Mesothelial cell of epicardium (in vitro differentiated cells): ENCODE measurements at places on chromosomes 7 and 10.

- DNase-seq = no peak
Measured at GRCh38 chr10:63255316-63255715, 122.2 kb downstream of the NRBF2 start.

DNA sequence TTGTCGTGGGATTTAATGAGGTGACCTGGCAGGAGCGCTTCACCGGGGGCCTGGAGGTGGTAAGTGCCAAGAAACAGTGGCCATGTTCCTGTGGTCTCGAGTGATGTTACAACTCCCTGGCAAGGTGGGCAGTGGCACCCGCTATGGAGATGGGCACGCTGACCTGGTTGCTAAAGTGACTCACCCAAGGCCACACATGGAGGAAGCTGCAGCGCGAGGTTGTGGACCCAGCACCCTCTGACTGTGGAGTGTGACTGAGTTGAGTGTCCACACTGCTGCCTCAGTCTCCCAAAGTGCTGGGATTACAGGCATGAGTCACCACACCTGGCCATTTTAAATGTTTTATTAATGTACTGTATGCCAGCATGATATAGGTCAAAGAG, 73.2 kb downstream of the RGS10 start:
- no peak for DNase-seq

DNA sequence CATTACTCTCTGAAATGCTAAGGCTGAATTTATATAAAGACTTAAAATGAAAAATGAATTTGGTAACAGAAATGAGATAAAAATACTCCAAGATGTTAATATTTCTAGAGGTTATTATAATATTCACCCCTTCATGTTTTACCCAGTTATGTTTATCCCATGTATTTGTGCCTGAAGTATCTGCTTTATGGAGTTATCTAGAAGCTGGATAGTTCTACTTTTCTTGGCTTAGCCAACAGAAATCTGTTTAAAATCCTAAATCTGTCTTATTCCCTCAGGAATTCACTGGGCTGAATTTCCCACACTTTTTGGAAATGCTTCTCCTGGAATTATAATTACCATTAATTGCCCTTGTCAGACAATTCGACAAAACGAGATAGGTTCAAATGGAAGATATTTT, 201.6 kb downstream of the THSD7A start:
- DNase-seq = no peak

DNA sequence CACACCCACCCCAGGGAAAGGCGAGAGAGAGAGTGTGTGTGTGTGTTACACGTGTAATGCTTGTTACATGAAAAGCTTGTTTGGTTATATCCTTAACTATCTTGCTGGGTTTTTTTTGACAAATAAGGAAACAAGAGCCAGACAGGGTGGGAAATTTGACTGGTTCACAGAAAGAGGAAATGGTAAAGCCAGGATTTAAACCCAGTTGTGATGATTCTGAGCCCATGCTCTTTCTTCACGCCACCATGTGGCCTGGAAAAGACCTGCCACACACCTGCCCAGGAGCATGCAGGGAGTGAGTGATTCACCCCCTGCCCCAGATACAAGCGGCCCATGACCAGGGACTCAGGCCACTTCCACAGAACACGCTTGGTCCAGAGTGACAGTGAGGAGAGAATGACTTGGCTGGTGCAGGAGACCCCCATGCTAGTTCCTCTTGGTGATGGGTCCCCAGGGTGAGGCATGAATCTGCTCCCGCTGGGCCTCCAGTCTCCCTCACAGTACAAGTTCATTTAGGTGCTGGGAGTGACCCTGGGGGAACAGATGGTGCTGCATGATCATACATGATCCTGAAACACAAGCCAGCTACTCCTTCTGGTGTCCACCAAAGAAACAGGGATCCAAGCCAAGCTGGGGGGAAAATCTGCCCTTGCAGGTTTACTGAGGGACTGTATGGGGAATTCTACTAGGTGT, 21.0 kb upstream of the EIF5AL1 start:
- no peak for DNase-seq

- no peak for DNase-seq
Measured at GRCh38 chr10:43863270-43863669, 214.6 kb upstream of the ZNF32 start.

DNA sequence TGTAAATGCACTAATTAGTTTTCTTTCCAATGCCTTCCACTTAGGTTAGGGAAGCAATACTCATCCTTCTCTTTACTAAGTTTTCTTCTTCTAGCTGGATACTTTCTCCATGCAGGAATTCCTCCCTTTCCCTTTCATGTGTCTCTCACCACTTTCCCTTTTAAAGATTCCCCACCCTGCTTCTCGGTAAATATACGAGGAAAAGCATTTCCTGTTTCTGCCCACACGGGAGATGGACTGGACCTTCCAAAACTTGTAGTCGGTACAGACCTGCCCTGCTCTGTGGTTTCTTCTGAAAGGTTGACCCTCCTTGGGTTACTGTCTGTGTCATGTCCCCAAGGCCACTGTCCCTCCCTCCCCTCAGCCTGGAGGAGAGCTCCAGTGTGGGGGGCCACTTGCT, 58.9 kb upstream of the LYZL2 start:
- DNase-seq = no peak

DNA sequence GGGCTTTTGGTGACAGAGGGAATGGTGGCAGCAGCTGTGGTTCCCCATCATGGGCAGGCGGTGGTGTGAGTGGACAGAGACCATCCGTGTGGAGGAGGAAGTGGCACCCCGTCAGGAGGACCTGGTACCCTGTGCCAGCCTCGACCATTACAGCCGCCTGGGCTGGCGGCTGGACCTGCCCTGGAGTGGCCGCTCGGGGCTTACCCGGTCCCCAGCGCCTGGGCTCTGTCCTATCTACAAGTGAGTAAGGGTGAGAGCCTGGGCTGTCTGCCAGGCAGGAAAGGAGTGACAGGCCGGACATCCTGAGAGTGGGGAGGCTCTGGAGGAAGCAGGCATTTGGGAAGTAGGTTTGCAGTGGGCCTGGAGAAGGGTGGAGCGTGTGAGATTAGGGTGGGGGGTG, 2.9 kb upstream of the ZNF467 start:
- DNase-seq = no peak

- DNase-seq = no peak
Measured at GRCh38 chr10:36194276-36194675, 552.2 kb upstream of the FZD8 start.

DNA sequence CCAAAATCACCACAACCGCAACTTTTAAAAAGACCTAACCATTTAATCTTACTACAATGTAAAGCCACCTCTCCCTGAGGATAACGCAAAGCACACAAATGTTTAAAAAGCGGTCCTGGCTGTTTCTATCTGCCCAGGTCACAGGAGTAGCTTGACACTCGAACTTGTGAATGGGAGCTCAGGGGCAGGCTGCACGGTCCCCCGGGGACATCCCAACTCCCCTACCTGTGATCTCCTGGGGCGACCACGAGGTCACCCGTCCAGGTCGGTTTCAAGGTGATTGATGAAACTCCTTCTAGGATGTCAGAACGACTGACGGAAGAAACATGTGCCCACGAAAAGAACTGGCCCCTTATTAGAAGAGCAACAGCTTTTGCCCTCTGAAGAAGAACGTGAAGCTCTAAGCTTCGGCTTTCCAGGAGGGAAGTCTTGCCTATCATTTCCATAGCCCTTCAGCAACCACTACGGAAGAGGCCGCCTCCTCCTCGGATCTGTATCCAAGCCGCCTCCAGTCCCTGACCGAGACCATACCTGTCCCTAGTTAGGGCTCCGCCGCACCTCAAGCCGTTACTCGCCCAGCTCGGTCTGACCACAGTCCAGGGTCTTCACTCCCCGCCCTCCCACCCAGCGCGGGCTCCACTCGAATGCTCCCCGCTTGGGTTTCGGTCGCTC, 459 bp downstream of the CYCS start:
- no peak for DNase-seq

- no peak for DNase-seq
Measured at GRCh38 chr10:68296843-68297663, 34.8 kb upstream of the HNRNPH3 start.

- no peak for DNase-seq
Measured at GRCh38 chr10:113550365-113550764, 2.5 kb upstream of the HABP2 start.

DNA sequence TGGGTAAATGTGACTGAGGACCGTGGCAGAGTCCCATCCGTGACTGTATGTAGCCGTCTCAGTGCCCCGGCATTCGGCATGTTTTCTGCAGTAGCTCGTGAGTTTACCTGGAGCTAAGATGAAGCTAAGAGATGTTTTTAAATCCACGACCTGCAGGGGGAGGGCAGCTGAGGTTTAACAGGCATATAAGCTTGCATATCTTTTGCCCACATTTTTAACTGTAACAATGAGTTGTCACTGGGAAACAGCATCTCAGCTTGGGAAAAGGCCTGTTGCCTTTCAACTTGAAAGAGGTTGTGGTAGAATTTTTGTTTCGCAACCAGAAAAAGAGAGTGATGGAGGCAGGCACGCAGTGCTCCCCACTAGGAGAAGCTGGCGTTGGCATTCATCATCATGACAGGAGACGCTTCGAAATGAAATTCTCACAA, 77.7 kb downstream of the CELF2 start:
- DNase-seq = no peak

- DNase-seq = no peak
Measured at GRCh38 chr10:117239721-117240620, 943 bp upstream of the SLC18A2 start.

GRCh38 chr10:122113945-122114747, 125.2 kb downstream of the TACC2 start:
- DNase-seq = no peak

GRCh38 chr7:35792873-35793489, 7.9 kb upstream of the SEPTIN7 start:
- no peak for DNase-seq

DNA sequence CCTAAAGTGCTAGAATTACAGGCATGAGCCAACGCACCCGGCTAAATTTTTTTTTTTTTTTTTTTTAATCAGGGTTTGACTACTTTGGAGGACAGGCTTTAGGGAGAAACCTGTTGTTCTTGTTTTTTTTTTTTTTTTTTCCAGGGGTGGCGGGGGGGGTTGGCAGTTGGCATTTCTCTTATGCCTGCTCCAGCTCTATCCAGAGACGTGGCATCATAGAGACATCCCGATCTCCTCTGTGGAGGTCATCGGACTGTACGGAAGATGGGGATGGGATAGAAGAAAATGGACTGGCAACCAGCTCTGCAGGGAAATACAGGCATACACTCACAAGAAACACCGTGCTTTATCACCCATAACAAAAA, 130.8 kb downstream of the PRPF18 start:
- no peak for DNase-seq

DNA sequence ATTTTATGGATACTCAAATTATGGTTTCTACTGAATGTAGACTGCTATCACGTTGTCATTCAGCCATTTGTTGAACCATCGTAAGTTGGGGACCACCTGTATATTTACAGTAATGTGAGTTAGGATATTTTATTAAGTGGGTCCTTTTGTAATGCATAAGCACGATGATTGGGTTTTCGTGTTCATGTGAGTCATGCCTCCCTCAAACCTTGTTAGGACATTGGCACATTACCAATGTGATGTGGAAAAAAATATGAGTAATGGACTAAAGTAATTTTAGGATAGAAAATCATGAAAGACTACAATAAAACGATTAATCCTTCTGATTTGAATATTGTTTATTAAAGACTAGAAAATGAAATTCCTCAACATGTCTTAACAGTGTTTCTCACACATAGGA, 8.7 kb downstream of the SMC3 start:
- no peak for DNase-seq
